ENCODE measurements at places on chromosomes 1 and 21.

DNA sequence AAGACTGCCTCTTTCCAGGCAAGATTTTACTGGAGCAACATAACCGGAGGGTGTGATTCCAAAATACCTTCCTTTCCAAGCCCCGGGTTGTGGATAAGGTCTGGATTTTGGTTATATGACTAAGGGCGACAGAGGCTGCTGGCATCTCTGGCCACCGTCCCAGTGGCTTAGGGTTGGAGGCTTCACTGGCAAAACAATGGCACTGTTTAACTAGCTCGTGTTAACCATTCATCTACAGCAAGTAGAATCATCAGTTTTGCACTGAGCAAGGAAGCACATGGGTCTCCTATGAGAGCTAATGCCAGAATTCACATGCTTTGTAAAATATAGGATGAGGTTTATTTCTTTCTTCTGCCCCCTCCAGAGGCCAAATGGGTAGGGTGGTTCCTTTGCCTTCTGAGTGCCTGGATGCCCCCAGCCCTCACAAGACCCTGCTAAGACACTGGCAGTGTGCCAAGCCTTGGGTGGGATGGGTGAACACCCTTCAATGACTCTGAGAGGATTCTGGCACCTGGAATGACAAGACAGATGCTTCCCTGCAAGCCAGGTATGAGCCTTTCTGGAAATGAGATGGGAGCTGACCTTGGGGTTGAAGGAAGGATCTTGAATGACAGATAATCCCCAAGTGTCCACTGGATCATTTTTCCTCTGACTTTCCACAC is 36.8 kb downstream of the DHCR24 start:
- no peak for DNase-seq

DNA sequence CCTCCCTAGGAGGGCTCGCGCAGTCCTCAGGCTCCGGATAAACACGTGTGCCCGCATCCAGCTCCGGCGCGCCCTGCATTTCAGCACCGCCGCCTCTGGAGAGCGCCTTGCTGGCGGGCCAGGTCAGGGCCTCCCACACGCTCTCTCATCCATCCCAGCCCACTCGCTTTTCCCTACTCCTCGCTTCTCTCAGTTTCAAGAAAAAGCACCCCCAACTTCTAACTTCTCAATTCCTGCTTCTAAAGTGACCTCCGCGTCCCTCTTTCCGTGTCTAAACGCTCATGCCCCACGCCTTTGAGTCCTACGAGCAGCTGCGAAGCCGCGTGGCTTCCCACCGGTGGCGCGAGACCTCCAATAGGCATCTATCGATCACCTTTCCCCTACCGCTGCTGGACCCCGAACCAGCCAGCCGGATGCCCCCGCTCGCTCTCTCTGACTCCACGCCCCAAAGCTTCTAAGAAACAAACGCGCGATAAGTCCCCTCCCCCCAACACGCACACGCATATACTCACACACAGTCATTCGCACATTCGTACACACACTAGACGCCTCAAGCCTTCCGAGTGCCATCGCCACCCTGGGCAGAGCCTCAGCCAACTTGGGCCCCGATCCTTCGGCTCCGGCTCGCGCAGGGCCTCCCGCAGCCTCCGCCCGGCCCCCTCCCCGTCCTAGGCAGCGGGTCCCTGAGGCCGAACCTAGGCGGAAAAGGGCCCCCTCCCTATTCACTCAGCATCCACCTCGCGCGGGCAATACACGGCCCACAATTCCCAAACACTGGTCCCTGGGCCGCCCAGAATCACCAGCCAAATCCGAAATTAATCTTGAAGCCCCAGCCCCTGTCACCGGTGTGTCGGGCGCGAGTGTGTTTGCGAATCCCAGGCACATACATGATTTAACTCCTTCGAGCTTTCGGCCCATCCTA is 1.1 kb downstream of the NMNAT2 start:
- no peak for DNase-seq

DNA sequence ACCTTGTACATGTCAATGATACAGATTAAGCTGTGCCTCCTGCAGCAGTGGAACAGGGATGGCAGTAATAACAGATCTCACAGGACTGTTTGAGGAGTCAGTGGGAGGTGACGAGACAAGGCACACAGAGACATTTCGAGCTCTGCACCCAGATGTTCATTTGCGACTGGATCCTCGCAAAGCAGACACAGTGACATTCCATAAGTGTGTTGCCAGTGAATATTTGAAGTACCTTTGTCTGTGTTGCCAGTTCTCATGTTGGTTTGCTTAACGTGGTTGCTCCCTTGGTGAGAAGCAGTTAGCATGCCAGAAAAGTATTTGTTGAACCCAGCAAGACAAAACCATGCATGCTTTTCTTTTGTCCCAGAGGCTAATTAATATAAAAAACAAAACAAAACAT is 67.0 kb downstream of the NID1 start:
- no peak for DNase-seq

- no peak for DNase-seq
Observed at GRCh38 chr1:26148887-26149286, 10.0 kb upstream of the FAM110D start.

Measured in effector memory CD8-positive, alpha-beta T cell (primary cell).